ENCODE measurements at places on chromosomes 1 and 21. TPM values are rescaled to one million over a fixed set of nuclear protein-coding genes. Genes with fewer than 3 reads are reported as not detected.

Gene ABL2
- total RNA-seq, result 33.0 TPM

Gene LCE1F
- total RNA-seq, result not detected

- DNase-seq, result no peak
Measured at GRCh38 chr1:44168520-44169098, 27.2 kb upstream of the KLF18 start.

- no peak for DNase-seq
Measured at GRCh38 chr1:206579747-206580437, 32.4 kb downstream of the EIF2D start.

DNA sequence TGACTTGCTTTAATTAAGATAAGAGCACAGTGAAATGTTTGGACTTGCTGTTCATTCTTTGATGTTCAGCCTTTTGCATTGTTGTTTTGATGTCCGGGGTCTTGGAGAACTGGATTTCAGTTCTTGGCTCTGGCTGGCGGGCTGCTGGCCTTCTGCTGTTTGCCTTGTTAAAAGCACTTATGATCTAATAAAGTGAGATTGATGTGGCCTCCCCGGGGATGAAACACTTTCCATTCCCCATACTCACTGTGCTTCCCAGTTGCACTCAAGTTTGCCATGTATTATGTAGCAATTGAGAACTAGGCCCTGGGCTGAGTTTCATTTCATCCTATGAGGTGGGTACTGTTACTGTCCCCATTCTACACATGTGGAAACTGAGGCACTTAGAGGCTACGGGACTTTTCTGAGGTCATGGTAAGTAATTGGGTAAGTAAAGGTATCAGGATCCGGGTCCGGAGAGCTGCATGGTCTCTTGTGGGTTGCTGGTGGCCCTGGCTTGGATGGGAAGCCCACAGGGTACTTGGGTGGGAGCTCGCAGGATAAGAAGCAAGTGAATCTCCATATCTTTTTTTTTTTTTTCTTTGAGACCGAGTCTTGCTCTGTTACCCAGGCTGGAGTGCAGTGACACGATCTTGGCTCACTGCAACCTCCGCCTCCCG, 127.7 kb upstream of the ZBTB40 start:
- DNase-seq, result no peak

Gene C1QA
- total RNA-seq, result 8.6 TPM

- no peak for DNase-seq
Measured at GRCh38 chr1:44696789-44697345, 22.4 kb downstream of the ARMH1 start.

Gene ZNF683
- total RNA-seq, result not detected
